ENCODE measurements at places on chromosomes 1 and 21. TPM values are rescaled to one million over a fixed set of nuclear protein-coding genes. Genes with fewer than 3 reads are reported as not detected.

The AXDND1 gene
- polyA plus RNA-seq, result 0.11 TPM

DNA sequence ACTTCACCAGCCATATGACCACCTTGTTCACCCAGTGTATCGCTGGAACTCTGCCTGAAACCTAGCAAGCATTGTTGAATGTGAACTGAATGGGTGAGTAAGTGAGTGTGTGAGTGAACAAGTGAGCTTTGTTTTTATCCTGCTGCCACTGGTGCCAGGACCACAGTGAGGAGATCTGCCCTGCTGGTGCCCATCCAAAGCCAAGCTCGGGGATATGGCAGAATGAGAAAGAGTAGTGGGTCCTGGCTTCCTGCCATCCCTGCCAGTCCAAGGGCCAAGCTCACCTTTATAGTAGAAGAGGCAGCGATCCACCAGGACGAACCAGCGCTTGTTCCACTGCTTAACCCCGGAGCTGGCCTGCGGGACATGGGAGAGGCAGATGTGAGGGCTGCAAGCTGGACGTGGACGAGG, 53.4 kb upstream of the GOLT1A start:
- no peaks in the 10 kb centered on the region for H3K27me3 ChIP-seq
- no peak overlapping the region for H3K4me3 ChIP-seq
- H3K4me1 ChIP-seq, result peaks cover 17% of the 10 kb centered on the region
- H3K36me3 ChIP-seq, result no peaks in the 10 kb centered on the region

The TNFRSF4 gene
- polyA plus RNA-seq, result not detected

GRCh38 chr21:29419422-29419821, 120.7 kb downstream of the BACH1 start:
- no peak for DNase-seq
- H3K36me3 ChIP-seq, result peaks cover 23% of the 10 kb centered on the region
- H3K4me1 ChIP-seq, result no peaks in the 10 kb centered on the region
- no peak overlapping the region for H3K27ac ChIP-seq
- H3K27me3 ChIP-seq, result no peaks in the 10 kb centered on the region

GRCh38 chr21:28581976-28582375, 410.7 kb downstream of the LTN1 start:
- DNase-seq, result no peak
- H3K4me1 ChIP-seq, result no peaks in the 10 kb centered on the region
- no peak overlapping the region for H3K27ac ChIP-seq
- no peak overlapping the region for H3K4me3 ChIP-seq

DNA sequence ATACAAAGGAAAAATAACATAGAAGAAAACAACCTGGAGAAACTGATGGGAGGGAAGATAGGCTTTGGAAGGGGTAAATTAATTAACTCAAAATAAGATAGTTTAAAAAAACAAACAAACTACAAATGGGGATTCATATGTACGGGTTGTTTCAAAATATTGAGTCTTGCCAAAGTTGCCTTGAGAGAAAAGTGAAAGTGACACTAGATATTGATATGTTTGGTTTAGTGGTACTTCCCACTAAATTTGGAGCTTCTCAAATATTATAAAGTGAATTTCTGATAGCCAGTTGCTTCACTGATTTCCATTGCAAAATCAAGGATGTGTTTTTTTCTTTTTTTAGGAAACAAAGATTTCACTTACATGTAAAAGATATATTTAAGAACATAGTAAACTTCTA, 149.5 kb upstream of the RUNX1 start:
- H3K27ac ChIP-seq, result no peak overlapping the region
- no peaks in the 10 kb centered on the region for H3K27me3 ChIP-seq
- H3K4me3 ChIP-seq, result no peak overlapping the region
- no peaks in the 10 kb centered on the region for H3K36me3 ChIP-seq

GRCh38 chr1:172069534-172069933, 228.2 kb downstream of the DNM3 start:
- H3K4me1 ChIP-seq, result no peaks in the 10 kb centered on the region
- no peak overlapping the region for H3K27ac ChIP-seq
- no peak overlapping the region for H3K4me3 ChIP-seq
- no peak for DNase-seq
- H3K27me3 ChIP-seq, result no peaks in the 10 kb centered on the region

DNA sequence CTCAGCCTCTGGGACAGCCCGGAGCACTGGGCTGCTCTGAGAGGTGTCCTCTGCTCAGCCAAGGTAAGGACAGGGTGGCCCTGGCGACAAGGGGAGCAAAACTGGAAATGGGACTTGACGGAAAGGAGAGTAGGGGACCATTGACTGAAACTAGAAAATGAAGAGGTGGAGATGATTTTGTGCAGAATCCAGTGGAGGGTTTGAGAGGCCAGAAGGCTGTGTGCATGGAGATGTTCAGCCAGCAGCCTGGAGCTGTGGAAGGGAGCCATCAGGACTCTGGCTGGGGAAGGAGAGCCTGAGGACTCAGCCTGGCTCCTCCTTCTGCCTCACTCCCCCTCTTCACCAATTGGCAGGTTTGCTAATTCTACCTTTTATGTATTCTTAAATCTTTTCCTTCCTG, 114.2 kb downstream of the EDEM3 start:
- no peak overlapping the region for H3K27ac ChIP-seq
- no peak overlapping the region for H3K4me3 ChIP-seq
- peaks cover 13% of the 10 kb centered on the region for H3K4me1 ChIP-seq
- H3K27me3 ChIP-seq, result no peaks in the 10 kb centered on the region
- no peak for DNase-seq
- no peaks in the 10 kb centered on the region for H3K36me3 ChIP-seq

Data from CD14-positive monocyte (primary cell).